ENCODE measurements at places on chromosomes 5 and 9. TPM values are rescaled to one million over a fixed set of nuclear protein-coding genes. Genes with fewer than 3 reads are reported as not detected.

The TRAF1 gene
- total RNA-seq = 6.7 TPM

The SLC6A3 gene
- not detected for total RNA-seq

- peak overlapping the region; percentile 36 for H3K4me3 ChIP-seq
- no peaks in the 10 kb centered on the region for H3K36me3 ChIP-seq
- no peak overlapping the region for H3K27ac ChIP-seq
- peaks cover 14% of the 10 kb centered on the region for H3K4me1 ChIP-seq
- no peak for DNase-seq
Observed at GRCh38 chr9:4792054-4792571, 631 bp upstream of the RCL1 start.

DNA sequence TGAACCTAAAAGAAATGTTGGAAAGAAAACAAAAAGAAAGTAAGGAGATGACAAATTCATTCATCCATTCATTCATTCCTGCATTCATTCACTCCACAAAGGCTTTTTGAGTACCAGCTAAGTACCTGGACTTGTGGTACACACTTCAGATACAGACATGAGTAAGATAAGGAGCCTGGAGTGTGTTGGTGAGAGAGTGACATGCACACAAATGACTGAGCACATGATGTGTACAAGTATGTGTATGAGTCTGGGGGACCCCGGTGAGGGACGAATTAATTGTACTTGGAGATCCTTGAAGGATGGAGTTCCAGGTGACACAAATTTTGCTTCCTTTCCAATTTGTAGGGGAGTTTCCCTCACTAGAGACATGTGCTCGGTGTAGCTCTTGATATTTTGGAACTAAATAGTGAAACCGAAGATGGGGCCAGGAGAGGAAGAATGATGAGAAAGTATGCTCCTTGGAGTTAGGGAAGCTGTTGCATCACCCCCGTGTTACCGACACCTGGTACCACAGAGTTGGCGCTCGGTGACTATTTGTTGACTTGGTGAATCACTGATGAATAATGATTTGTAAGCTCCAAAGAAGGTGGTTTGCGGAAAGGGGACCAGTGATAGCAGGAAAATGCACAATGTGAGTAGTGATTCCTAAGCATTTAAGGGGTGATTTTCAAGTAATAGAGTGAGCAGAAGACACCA is 509.8 kb downstream of the CCDC171 start:
- DNase-seq = no peak
- no peak overlapping the region for H3K4me3 ChIP-seq
- H3K27ac ChIP-seq = no peak overlapping the region
- no peaks in the 10 kb centered on the region for H3K36me3 ChIP-seq
- H3K4me1 ChIP-seq = no peaks in the 10 kb centered on the region

DNA sequence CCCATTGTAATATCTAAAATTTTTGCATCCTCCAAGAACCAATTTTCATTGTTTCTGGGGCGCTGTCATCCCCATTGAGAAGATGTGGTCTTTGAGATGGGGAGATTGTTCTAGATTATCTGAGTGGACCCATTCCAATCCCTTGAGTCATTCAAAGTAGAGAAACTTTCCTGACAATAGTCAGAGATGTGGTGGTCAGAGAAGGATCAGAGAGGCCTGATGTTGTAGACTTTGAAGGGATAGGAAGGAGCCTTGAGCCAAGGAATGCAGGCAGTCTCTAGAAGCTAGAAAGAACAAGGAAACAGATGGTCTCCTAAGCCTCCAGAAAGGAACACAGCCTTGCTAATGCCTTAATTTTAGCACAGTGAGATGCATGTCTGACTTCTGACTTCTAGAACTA is 80.4 kb downstream of the TEK start:
- no peaks in the 10 kb centered on the region for H3K4me1 ChIP-seq
- no peak overlapping the region for H3K4me3 ChIP-seq
- H3K27ac ChIP-seq = no peak overlapping the region
- no peaks in the 10 kb centered on the region for H3K36me3 ChIP-seq
- no peaks in the 10 kb centered on the region for H3K27me3 ChIP-seq

- no peaks in the 10 kb centered on the region for H3K4me1 ChIP-seq
- DNase-seq = no peak
- no peak overlapping the region for H3K4me3 ChIP-seq
- no peaks in the 10 kb centered on the region for H3K36me3 ChIP-seq
Observed at GRCh38 chr5:133830281-133830680, 138.1 kb downstream of the C5orf15 start.

GRCh38 chr9:114285166-114285867 is 37.6 kb upstream of the ORM1 start:
- no peaks in the 10 kb centered on the region for H3K27me3 ChIP-seq
- peak; percentile 42 for DNase-seq
- peak overlapping the region; percentile 34 for H3K27ac ChIP-seq
- H3K4me1 ChIP-seq = no peaks in the 10 kb centered on the region

GRCh38 chr5:61640179-61641021 is 308.3 kb downstream of the ZSWIM6 start:
- H3K36me3 ChIP-seq = no peaks in the 10 kb centered on the region
- DNase-seq = no peak
- no peak overlapping the region for H3K27ac ChIP-seq

Measured in adrenal gland (tissue), 19 donors.